ENCODE measurements at places on chromosomes 2 and 18.
A peak's percentile ranks its signal among the peaks of the same experiment; 100 is the strongest.

- peaks cover 49% of the 10 kb centered on the region for H3K4me1 ChIP-seq
- peaks cover 8% of the 10 kb centered on the region for H3K27me3 ChIP-seq
- no peak overlapping the region for H3K27ac ChIP-seq
- DNase-seq: no peak
Measured at GRCh38 chr2:102252236-102252635, 59.1 kb upstream of the IL1RL1 start.

DNA sequence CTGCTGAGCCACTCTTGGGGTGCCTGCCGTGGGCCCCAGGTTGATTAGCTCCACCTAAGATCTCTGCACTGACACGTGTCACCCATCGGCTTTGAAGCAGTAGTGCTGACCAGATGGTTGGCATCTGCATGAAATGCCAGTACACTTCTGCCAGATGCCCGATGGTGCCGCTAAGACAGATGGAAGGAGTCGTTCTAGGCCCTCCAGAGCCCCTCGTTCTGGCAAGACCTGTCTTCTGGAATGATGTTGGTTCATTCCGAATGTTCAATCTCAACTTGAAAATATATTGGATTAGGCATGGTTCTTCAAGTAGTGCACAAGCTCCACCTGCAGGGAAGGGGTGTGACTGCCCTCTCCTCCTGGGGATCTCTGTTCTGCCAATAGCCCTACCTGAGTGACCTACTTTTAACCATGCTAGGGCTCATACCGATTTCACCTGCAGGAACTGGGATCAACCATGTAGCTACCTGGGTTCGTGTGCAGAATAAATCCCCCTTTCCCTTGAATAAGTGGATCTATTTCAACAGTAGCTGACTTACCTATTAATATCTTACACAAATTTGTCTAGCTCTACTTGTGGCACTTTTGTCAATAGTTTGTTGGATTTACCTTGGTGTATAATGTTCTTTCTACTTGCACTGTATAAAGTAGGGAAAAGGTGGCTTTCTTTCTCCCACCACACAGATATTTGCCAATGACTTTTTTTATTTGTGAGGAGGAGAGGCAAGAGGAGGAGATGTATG is 342.6 kb downstream of the CTNNA2 start:
- no peaks in the 10 kb centered on the region for H3K27me3 ChIP-seq
- no peaks in the 10 kb centered on the region for H3K36me3 ChIP-seq
- no peak overlapping the region for H3K27ac ChIP-seq
- no peak for DNase-seq
- H3K4me3 ChIP-seq: no peak overlapping the region

GRCh38 chr18:51078026-51078425 is 48.0 kb downstream of the SMAD4 start:
- no peaks in the 10 kb centered on the region for H3K36me3 ChIP-seq
- no peak overlapping the region for H3K4me3 ChIP-seq
- H3K27ac ChIP-seq: no peak overlapping the region
- no peaks in the 10 kb centered on the region for H3K27me3 ChIP-seq
- DNase-seq: no peak

DNA sequence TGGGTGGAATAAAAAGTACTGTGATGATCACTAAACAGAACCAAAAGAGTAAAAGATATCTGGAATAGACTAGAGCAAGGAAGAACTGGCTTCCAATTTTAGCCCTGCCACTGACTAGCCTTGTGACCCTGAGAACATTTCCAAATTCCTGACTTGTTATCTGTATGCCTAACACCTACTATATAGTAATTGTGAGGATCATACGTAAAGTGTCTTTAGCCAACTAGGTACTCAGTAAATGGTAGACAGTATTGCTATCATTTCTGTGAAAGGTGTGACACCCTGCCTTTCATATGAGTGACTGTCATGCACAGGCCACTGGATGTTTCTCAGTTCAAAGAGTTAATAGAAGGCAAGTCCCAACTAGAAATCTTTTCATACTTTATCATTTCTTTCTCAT is 29.8 kb downstream of the CYTIP start:
- H3K27ac ChIP-seq: no peak overlapping the region
- H3K4me3 ChIP-seq: no peak overlapping the region
- H3K4me1 ChIP-seq: no peaks in the 10 kb centered on the region
- H3K36me3 ChIP-seq: no peaks in the 10 kb centered on the region

DNA sequence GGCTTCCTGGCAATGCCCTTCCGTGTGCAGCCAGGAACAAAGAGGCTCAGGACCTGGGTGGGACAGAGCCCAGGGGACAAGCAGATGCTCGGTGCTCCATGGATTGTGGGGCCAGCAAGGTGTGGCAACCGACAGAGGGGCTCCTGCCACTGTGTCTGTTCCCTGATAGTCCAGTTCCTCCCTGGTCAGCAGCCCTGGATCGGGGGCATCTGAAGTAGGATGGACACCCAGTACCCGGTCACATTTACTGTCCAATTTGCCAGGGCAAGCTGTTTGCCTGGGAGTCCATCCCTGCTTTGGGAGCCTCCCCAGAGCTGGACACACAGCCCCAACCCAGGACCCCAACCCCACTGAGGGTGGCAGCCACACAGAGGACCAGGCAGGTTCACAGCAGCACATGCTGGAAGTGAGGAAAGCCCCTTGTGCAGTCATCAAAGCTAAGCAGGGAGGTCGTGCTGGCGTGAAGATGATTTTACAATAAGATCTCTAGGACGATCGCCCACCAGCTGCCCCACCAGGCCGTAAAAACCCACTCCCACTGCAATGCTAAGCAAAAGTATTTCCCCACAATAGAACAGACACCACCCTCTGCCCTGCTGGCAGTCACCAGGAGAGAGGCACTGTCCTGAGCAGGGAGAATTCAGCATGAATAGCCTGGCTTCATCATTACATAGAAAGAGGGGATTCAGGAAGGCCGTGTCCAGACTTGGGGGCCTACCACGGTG is 141.7 kb downstream of the NDUFA10 start:
- peaks cover 9% of the 10 kb centered on the region for H3K4me1 ChIP-seq
- no peak for DNase-seq
- no peak overlapping the region for H3K4me3 ChIP-seq
- H3K36me3 ChIP-seq: no peaks in the 10 kb centered on the region

DNA sequence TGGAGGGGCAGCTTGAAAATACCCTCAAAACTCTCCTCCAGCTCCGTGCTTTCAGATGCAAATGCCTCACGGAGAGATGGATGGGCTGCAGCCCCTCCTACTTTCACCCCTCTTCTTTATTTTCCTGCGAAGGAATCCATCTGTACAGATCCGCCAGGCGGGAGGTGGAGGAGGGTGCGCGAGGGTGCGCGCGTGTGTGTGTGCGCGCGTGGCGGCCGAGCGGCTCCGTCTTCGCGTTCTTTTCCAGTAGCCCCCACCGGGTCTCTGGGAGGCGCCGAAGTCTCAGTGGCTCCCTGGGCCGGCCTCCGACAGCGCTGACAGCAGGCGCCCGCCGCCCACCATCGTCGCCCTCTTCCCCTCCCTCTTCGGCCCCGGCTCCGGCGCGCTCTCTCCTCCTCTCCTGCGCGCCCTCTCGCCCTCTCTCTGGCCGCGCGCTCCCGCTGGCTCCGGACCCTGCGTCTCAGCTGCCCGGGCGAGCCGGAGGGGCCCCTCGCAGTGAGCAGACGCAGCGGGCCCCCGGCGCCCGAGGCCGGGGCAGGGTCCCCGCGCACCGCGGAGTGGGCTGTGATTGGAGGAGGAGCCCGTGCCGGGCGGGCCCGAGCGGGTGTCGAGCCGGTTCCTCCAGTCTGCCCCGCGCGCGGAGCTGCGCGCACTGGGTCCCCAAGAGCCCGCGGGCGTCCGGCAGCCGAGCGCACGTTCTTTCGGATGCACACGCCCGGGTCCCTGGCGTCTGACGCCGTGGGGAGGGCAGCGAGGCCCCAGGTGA is at the start of gene CDH7:
CDH7 (plus strand) TSS at position 624 of the 766 bp plus-strand sequence. CDS start 11,831 bp downstream, outside the sequence.
- H3K4me3 ChIP-seq: peak within 1 kb of the TSS; percentile 37
- no peaks in the 10 kb centered on the region for H3K4me1 ChIP-seq
- no peaks in the 10 kb centered on the region for H3K36me3 ChIP-seq
- DNase-seq: no peak
- peaks cover 46% of the 10 kb centered on the region for H3K27me3 ChIP-seq

- H3K4me3 ChIP-seq: peak overlapping the region; percentile 20
- no peak overlapping the region for H3K27ac ChIP-seq
- no peaks in the 10 kb centered on the region for H3K36me3 ChIP-seq
- DNase-seq: no peak
- peaks cover 7% of the 10 kb centered on the region for H3K4me1 ChIP-seq
Measured at GRCh38 chr2:148888003-148888501, 13.0 kb downstream of the KIF5C start.

DNA sequence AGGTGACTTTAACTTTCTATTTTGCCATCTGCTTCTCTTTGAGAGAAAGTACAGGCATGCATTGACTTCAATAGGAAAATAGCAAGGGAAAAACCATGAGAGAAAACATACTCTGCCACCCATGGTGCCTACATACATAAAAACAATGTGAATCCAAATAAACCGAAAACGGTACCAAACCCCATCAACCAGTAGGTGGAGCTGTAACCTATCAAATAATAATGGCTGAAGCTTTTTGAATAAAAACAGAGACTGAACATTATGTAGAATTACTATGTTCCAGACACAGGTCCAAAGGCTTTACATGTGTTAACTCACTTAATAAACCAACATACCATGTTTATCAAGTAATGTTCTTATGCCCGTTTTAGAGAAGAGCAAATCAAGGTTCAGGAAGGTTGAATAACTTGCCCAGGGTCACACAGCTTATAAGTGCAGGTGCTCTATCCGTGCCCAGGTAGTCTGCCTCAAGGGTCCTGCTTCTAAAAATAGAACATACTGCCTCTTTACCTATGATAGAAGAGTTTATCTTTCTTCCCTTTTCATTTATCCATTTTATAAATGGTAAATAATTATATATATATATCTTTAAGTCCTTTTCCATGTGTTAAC is 293.9 kb upstream of the SYT4 start:
- no peaks in the 10 kb centered on the region for H3K36me3 ChIP-seq
- no peaks in the 10 kb centered on the region for H3K4me1 ChIP-seq
- peak; percentile 27 for DNase-seq
- H3K27ac ChIP-seq: no peak overlapping the region
- no peaks in the 10 kb centered on the region for H3K27me3 ChIP-seq
